ENCODE measurements at places on chromosomes 16 and 17.

DNA sequence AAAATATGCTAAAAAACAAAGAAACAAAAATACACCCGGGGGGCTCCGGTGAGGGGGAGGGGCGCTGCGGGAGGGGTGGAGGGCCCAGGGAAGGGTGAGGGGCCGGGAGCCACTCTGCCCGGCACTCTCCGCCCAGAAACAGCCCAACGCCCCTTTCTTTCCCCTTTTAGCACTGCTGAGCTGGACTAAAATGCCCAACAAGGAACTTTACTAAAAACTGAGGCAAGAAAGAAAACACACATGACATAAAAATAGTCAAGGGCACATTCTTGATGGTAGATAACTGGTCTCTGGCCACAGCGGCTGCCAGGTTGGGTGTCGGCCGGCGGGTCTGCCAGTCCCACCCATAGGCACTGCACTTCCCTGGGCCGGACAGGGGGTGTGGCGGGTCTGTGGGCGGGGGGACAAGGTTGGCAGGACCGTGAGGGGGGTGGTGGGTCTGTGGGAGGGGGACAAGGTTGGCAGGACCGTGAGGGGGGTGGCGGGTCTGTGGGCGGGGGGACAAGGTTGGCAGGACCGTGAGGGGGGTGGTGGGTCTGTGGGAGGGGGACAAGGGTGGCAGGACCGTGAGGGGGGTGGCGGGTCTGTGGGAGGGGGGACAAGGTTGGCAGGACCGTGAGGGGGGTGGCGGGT is 20.9 kb downstream of the METRNL start:
- DNase-seq = no peak

- DNase-seq = no peak
Measured at GRCh38 chr17:30913955-30914354, 7.8 kb upstream of the ADAP2 start.

GRCh38 chr16:22278441-22279230 is 18.6 kb upstream of the POLR3E start:
- DNase-seq = no peak

DNA sequence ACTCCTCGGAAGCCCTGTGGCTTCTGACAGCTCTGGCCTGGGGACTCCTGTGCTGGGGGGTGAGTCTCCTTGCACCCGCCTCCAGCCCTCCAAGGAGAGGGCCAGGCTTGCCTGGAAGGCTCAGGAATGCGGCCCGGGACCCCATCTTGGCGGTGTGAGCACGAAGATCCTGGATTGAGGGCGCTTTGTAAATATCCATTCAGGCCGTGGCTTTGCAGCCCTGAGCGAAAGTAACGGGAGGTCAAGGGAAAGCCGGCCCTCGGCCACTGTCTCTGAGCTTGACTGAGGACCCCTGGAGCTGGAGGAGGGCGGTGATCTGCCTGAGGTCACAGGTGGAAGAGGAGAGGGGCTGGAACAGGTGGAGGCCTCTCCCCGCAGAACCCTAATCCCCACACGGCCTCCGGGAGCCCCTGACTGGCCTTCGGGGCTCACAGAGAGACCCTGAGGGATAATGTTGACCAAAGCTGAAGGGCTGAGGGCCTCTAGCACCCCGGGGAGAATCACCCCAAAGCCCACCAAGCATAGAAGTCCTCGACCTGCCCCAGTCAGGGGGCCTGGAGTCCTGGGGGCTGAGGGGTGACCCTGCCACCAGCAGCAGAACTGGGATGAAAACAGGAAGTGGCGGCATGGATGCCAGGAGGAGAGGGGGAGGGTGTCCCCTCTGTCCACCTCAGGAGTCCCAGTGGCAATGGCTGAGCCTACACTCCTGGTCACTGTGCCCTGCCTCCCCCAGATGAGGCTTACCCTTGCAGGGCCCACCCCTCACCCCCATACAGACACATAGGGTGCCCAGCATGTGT is 8.3 kb upstream of the RASD1 start:
- no peak for DNase-seq

GRCh38 chr17:43907425-43907981 is at the start of gene MPP2:
MPP2 (minus strand) TSS chr17:43907536; CDS start chr17:43904460, 3,076 bp downstream.
- peak; percentile 96 for DNase-seq

DNA sequence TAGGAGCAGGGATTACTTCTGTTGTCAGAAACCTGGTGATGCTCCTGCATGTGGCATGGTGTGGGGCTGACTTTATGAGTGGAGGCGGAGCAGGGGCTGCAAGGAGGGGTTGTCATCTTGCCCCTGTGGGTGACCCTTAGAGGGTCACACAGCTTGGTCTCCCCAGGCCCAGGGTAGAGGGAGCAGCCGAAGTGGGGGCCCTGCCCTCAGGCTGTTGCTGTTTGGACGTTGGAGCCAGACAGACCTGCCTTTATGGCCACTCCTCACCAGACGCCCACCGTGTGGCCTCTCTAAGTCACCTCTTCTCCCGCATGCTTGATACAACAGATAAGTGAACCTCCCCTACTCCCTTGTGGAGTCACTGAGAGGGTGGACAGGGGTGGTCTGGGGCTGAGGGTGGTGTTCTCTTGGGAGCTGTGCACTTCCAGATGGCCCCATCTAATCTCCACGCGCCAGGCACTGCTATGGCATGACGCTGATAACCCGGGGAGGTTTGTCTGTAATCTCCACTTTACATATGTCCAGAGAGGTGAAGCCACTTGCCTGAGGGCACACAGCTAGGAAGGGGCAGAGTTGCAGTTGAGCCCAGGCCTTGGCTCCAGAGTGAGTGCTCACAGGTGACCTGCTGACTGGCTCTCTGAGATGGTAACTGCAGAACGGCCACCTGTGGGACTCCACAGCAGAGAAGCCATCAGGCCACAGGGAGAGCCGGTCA is 10.0 kb downstream of the MAP2K3 start:
- no peak for DNase-seq

- DNase-seq = peak; percentile 85
Measured at GRCh38 chr16:57260294-57260929, 15.4 kb downstream of the ARL2BP start.

DNA sequence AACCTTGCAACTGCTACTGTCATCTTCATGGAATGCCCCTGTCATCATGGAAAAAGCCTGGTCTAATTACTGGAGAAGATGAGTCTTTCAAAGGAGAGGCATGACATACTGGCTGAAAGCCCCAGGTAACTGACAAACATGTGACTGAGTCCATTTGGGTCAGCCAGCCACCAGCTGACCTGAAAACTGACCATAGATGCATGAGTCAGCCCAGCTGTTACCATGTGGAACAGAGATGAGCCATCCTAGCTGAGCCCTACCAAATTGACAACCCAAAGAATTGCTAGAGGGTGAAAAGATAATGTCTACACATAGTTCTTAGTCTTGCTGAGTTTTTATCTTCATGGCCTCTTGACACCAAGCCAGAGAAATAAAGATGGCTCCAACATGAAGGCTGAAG is 311.8 kb downstream of the UTP18 start:
- peak; percentile 60 for DNase-seq

DNA sequence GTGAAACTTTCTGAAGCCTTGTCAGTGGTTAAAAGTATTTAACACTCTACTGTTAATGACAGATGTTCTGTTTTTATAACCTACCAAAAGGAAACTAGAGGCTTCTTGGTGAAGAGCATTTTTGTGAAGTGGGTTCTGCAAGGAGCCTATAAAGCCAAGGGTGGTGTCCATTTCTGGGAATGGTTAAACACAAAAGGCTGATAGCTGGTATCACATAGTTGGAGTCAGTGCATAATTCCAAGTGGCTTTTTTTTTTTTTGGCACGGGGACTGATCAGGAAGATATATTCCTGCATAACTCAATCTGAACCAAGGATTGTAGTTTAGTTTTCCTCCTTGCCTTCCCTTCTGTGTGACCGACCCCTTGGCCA is 27.6 kb upstream of the KPNB1 start:
- no peak for DNase-seq

DNA sequence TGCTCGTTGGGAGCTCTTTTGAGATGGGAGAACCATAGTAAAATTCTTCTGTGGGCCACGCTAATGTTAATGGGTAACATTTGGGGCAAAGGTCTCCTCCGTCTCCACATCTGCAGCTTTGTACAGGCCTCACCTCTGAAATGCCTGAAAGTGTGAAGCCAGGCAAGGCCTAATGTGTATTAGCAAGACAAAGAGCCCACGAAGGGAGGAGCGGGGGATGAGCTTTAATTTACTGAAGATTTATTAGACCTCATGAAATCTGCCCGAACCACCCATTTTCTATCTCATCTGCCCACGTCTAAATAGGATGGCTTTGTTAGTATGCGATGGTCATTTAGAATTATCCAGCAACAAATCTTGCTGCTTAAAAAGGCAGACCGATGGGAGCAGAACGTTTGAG is 408.9 kb downstream of the PMP22 start:
- no peak for DNase-seq

- no peak for DNase-seq
Measured at GRCh38 chr17:42403150-42403549, 14.9 kb upstream of the STAT3 start.

DNA sequence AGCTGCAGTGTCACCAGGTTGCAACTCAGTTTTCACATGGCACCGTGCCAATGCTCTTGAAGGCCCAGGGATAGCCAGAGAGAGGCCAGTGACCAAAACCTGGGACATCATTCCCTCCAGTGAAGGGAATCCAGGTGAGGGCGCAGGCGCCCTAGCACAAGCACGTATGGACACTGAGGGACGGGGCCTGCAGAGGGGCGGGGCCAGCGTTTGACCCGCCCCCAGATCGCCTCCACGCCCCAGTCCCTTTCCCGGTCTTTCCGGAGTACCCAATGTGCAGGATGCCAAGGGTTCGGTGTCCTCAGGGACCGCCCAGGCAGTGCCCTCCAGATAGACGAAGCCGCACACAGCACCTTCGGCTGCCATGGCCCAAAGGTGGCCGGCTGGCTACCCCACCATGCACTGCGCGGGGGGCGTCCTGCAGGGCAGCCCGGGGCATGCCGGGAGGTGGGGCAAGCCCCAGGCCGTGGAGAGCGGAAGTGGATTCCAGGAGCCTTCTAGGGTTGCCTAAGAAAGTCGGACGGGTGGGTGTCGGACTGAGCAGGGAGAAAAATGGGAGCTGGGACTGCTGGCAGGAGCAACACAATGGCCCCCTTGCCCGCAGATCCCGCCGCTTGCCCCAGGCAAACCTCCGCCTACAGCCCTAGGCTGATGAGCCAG is 4.6 kb downstream of the SLC12A4 start:
- DNase-seq = peak; percentile 47

DNA sequence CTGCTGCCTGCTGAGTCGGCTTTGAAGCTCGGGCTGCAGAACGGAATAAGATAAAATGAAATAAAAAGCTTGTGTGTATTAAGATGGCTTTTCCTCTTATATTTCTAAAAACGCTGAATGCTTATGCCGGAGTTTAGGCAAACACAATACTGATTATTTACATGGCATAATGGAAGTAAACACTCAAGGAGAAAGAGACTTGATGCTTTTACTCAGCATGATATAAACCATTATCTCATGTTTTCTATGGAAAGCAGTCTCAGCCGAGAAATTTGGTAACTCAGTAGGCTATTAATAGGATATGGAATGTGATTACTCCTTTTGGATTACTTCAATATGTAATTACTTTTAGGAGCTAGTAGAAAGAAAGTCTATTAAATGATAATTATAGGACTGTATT is 153.3 kb downstream of the CDH11 start:
- no peak for DNase-seq

- DNase-seq = no peak
Measured at GRCh38 chr17:76147211-76148014, 6.4 kb upstream of the FOXJ1 start.

GRCh38 chr17:72385475-72385874 is 264.7 kb downstream of the SOX9 start:
- no peak for DNase-seq

- DNase-seq = no peak
Measured at GRCh38 chr17:4715063-4715744, 4.8 kb downstream of the ARRB2 start.

DNA sequence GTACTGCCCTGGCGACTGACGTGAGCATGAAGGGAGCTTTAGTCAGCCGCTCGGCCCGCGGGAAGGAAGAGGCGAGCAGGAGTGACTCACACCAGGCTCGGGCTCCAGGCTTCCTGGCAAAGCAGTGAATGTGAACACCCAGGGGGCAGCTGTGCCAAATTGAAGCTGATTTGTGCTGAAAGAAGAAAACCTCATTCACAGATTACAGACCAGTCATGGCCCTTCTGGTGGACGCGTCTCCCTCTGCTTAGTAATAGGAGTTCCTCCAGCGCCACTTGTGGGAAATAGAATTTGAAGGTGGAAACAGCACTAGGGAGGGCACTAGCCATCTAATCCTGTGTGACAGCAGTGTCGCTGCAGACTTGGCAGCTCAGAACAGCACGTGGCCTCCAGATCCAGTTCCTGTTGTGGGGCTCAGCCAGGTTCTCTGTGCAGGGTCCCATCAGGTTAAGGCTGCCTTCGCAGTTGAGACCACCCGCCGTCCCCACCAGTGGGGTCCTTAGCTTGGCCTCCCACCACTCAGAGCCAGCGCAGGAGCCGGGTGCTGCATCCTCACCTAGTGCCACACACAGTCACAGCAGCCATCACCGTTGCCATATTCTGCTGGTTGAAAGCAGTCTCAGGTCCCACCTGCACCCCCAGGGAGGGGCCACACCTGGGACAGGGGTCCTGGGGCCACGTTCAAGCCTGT is 164.5 kb upstream of the CHMP6 start:
- DNase-seq = peak; percentile 89

GRCh38 chr16:89114159-89114981 is 20.7 kb downstream of the ACSF3 start:
- DNase-seq = peak; percentile 80

- DNase-seq = peak; percentile 93
Measured at GRCh38 chr16:1923299-1924034, 5.3 kb upstream of the HS3ST6 start.

DNA sequence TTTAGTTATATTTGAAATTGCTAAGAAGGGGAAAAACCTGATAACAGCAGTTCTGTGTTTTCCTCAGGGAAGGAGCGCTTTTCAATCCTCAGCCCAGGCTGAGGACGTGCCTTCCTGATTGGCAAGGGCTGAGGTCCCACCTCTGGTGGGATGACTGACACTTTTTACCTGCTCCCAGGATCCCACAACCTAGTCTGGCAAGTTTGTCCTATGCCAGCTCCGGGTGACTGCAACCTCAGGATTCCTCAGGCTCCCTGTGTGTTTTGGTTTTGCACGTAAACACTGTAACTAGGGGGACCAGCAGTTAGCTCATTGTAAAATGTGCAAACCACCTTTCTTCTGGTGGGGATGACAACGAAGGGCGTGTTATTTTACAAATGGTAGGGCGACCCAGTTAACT is 7.5 kb downstream of the MARCHF10 start:
- DNase-seq = peak; percentile 96

Measured in islet precursor cell (in vitro differentiated cells).